ENCODE measurements at places on chromosomes 1 and 21.

DNA sequence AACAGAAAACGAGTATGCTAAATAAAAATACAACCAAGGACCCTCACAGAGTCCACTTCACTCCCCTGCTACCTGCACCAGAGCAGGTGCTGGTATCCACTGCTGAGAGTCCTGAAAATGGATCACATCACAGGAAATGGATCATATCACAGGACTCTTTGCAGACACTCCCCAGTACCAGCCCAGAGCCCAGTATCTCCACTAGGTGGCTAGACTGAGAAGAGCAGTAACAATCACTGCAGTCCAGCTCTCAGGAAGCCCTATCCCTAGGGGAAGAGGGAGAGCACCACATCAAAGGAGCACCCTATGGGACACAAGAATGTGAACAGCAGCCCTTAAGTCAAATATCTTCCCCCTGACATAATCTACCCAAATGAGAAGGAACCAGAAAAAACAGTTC lies 28.0 kb downstream of the AGBL4 start:
- no peak for DNase-seq

- no peak for DNase-seq
Measured at GRCh38 chr1:65109487-65109886, 38.5 kb upstream of the AK4 start.

GRCh38 chr1:182248721-182249120 lies 142.9 kb downstream of the GLUL start:
- no peak for DNase-seq

DNA sequence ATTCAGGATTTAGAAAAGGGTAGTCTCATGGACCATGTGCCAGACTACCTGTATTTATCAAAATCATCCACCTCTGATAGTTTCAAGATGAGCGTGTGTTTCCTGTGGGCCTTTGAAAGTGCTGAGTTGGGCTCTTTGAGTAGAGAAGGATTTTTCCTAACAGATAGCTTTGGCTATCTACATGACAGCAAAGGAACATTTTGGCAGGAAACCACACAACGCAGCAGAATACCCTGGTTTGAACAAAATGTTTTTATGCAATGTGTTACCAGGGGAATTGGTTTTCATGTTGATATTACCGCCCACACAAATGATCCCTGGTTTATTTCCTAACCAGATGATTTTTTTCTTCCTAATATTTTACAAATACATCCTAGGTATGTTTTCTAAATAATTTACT lies 431.4 kb downstream of the NEGR1 start:
- DNase-seq: no peak

DNA sequence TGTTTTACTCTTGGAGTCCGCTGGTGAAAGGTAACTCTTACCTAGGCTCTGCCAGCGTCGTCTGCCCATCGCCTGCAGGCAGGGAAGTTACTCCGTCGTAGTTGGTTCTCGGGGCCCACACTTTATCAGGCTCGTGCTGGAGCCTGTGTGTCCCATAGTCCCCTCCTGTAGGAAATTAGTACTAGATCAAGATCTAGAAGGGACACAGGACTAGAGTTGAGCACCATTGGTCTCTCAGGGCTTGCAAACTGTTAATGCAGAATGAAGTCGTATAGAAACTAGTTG lies 940 bp downstream of the SRRM1 start:
- no peak for DNase-seq

GRCh38 chr1:43822040-43822690 lies 111.4 kb upstream of the ARTN start:
- no peak for DNase-seq

DNA sequence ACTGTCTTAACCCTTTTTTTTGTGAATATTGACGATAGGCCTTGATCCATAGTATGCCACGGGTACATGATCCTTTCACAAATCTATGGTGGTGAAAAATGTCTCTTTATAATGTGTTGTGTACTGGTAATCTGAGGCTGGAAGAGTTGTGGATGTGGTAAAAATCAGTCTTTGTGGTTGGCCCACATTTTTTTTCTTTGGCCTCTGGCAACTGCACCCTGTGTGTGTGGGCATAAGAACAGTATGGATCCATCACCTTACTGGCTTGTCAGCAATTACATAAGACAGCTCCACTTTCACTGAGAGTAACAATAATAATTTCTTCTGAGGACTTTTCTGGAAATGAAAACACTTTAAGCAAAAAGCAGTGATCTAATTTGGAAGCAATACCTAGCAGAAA lies 101.6 kb downstream of the GABPA start:
- no peak for DNase-seq

DNA sequence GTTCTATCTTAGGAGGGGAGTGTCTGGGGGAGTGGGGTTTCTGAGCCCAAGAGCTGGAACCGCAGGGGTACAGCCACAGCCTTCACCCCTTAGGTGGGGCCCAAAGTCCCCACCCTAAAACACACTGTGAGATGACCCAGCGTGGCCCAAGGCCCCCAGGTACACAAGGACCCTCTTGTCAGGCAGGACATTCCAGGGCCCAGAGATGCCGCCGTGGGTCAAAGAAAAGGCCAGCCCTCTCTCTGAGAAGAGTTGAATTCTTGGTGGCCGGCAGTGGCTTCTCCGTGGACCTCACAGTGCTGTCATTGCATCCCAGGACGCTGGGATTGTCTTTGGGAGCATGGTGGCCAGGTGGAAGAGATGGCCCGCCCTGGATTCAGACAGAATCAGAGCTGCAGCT lies 176.3 kb upstream of the C1orf174 start:
- DNase-seq: no peak

DNA sequence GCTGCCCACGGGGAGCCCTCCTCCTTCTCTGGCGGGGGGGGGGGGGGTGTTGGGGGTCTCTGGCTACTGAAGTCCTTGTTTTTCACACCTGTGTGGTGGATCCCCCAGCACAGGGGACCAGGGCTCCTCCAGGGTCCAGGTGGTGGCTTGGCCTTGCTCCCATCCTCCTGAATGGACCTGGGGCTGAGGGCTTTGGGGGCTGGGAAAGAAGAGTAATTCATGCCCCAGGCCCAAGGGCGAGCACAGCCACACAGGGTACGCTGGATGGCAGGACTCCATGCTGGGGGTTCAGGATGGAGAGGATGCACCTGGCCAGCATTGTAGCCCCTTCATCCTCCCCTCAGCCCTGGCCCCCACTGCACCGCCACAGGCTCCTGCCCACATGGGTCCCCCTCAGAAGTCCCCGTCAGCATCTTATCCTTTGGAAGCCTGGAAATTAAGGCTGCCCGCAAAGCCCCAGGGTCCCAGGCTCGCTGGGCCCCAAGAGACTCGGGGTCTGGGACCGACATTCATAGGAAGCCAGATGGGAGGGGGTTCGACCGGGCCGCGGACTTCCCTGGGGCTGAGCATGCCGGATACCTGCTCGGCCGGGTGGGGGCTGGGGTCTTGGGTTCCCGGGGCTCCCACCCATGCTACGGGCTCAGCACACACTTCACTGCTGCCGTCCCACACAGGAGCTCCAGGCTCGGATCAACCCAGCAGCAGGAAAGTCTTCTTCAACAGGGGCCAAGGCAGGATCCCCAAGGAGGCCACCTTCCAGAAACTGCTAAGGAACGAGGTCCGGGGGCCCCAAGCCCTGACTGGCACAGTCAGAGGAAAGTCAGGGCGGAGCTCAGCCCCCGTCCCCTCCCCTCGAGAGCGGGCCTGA lies 49.0 kb upstream of the ACTRT2 start:
- DNase-seq: no peak

- peak; percentile 49 for DNase-seq
Measured at GRCh38 chr1:92291372-92291999, 7.3 kb downstream of the GLMN start.

- DNase-seq: no peak
Measured at GRCh38 chr1:185152187-185152767, 4.5 kb downstream of the TRMT1L start.

DNA sequence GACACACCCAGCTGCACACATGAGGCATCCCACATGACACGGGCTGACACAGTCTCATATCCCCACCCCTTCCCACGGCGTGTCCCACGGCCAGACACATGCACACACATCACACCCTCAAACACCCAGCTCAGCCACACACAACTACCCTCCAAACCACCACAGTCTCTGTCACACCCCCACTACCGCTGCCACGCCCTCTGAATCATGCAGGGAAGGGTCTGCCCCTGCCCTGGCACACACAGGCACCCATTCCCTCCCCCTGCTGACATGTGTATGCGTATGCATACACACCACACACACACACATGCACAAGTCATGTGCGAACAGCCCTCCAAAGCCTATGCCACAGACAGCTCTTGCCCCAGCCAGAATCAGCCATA lies 22.6 kb downstream of the PODN start:
- no peak for DNase-seq

- no peak for DNase-seq
Measured at GRCh38 chr1:217443845-217444244, 187.0 kb downstream of the GPATCH2 start.

DNA sequence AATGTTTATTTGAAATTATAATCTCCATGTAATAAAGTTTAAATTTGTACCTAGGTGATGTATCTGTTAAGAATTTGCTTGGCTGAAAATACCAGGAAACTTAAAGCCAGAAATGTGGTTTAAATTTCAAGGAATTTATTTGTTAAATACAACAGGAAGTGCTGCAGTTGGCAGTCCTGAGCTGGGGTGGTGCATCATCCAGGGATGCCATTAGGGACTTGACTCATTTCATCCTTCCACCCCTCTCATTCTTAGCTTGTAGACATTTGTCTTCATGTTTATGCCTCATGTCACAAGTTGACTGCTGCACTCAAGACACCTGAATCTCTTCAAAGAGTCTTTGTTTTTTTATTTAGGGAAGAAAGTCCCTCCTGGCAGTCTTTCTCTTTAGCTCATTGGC lies 175.9 kb downstream of the LHX8 start:
- no peak for DNase-seq

GRCh38 chr1:111855260-111855659 lies 99.6 kb downstream of the DDX20 start:
- no peak for DNase-seq

DNA sequence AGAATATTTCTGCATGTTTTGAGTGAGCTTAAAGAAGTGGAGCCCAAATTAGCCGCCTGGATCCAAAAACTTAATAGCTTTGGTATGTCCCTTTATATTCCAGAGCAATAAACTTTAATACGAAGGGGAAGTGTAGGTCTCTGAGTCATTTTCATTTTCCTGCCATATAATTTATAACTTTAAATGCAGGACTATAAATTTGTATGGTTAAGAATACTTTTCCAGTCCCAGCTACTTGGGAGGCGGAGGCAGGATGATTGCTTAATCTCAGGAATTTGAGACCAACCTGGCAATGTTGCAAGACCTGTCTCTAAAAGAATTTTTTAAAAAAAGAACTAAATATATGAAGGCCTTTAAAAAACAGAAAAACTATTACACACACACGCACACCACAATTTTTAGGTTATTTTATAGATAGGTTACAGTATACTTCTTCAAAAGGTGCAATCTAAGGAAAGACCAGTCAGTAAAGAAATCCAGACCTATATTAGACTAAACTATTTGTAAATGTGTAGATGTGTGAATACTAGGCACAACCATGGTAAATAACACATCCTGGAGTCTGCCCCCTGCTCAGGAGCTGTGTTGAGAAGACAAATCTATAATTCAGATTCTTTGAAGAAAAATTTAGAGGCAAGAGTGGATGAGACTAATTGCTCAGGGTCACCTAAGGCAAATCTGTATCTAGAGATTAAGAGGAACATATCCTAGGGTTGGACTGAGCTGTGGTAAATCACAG lies 80.3 kb downstream of the TTC3 start:
- peak; percentile 13 for DNase-seq

GRCh38 chr1:220316305-220316704 lies 44.1 kb upstream of the RAB3GAP2 start:
- DNase-seq: no peak

GRCh38 chr1:45833361-45833760 lies 29.9 kb downstream of the MAST2 start:
- DNase-seq: no peak

DNA sequence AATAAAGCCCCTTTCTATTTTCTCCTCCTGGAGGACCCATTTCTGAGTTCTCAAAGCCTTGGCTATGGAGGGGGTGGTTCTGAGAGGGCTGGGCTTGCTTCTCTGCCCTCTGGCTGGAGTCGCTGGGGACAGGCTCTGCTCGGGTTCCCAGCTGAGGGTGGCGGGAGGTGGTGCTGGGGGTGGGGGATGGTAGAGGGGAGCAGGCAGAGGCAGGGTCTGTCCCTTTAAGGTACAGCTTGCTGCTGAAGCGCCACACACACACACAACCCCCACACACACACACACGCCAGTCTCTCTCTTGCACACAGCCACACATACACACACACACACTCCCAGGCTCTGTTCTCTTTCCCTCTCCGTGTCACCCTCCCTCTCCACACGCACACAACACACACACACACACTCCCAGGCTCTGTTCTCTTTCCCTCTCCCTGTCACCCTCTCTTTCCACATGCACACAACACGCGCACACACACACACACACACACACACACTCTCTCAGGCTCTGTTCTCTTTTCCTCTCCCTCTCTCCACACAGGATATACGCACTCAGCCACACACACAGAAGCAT lies 69.8 kb upstream of the SSBP3 start:
- DNase-seq: peak; percentile 70

- DNase-seq: peak; percentile 41
Measured at GRCh38 chr1:165631342-165632151, 513 bp downstream of the MGST3 start.

GRCh38 chr1:156401041-156401574 lies 32.1 kb downstream of the RHBG start:
- no peak for DNase-seq

DNA sequence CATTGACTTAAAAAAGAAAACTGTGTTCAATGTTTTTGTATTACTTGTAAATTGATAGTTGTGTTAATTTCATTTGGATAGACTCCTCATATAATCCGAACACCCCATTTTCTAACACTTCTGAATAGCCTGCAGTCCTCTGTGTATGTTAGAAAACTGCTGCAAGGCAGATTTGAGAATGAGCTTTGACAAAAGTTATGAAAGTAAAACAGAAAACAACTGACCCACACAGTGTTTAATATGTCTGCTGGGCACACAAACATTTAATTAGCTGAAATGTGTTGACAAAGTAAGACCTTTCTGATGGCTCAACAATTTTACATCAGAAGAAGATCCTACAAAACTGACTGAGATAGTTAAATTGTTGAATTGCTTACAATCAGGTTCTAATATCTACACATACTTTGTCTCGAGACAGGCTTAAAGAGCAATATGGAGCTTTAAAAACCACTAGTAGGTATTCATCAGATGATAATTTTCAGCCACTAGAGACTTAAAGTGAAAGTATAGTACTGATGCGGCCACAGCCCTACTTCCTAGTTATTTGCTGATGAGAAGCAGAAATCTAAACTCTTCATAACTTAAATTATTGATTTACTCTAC lies 40.0 kb upstream of the PRMT6 start:
- DNase-seq: no peak

GRCh38 chr1:26283279-26283853 lies 3.5 kb downstream of the SH3BGRL3 start:
- no peak for DNase-seq

GRCh38 chr1:170470121-170470520 lies 61.8 kb upstream of the GORAB start:
- no peak for DNase-seq

DNA sequence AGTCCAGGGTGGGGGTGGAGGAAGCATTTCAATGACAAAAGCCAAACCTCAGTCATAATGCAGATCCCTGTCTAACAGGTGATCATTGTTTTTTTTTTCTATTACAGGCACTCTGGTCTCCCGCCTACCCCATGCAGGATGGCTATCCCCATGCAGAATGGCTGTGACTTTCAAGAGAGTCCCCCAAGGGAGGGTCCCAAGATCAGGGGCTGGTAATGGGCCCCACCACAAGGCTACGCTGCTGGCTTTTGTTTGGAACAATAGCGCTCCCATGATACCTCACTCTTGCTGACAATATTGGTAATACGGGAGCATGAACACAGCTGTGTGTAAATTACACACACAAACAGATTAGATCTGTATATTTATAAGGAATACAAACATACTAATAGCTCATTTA lies 119.4 kb downstream of the SLC45A1 start:
- no peak for DNase-seq

All from muscle of arm (tissue), 14 donors.